ENCODE measurements at places on chromosomes 4 and X.
A peak's percentile ranks its signal among the peaks of the same experiment; 100 is the strongest.

- no peak for DNase-seq
Measured at GRCh38 chrX:100654261-100654660, 10.3 kb downstream of the SRPX2 start.

GRCh38 chrX:17818726-17819125 lies 42.4 kb downstream of the RAI2 start:
- no peak for DNase-seq

GRCh38 chr4:68466185-68466584 lies 18.9 kb downstream of the TMPRSS11E start:
- DNase-seq = no peak

DNA sequence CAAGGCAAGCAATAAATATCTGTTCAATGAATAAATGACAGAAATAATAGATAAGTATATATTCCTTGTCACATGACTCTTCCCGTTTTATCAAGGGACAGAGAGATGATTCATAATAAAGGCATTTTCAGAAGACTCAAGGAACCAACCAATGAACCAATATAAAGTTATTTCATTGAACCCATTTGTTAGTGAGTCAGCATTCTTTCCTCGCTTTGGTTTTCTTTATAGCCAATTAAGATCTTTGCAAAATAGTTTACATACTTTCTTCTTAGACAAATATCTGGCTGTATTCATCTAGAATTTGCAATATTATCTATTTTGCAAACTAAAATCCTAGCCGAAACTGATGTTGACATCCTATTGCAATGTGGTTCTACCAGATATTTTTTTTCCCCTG lies 269.4 kb downstream of the IL15 start:
- no peak for DNase-seq

- no peak for DNase-seq
Measured at GRCh38 chr4:111045992-111046391, 423.1 kb upstream of the PITX2 start.

DNA sequence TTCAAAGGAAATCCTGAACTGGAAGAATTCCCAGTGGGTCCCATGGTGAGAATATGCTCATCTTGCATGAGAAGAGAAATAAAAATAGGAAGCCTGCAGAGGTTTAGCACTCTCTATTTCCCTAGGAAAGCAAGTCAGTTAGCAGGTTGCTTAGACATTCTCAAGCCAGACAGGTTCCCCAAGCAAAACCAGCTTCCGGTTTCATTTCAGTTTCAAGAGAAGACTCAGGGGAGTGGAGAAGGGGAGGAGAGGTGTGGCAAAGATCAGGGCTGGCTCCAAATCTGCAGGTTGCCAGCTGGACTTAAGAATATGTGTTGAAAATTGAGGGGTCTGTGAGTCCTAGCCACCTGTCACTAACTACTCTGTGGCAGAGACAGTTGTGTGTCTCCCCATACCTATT lies 107.5 kb downstream of the CLNK start:
- no peak for DNase-seq

- DNase-seq = no peak
Measured at GRCh38 chrX:7086384-7086783, 61.1 kb upstream of the STS start.

DNA sequence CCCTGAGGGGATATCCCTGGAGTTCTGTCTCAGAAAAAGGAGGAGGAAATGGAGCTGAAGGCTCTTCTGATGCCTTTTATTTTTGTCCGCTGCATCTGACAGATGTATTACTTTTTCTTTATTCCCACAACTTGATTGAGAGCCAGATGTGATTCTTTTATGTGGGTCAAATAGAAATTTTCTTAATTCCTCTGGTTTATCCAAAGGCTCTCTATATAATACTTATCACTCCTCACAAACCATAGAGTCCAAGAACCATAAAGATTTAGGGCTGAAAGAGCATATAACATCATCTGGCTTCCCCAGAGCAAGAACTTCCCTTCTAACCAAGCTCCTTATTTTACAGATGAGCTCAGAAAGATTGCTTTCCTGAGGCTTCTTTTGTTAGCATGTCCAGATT lies 756.7 kb upstream of the FAM241A start:
- DNase-seq = no peak

- no peak for DNase-seq
Measured at GRCh38 chr4:156672492-156673305, 298.9 kb downstream of the PDGFC start.

DNA sequence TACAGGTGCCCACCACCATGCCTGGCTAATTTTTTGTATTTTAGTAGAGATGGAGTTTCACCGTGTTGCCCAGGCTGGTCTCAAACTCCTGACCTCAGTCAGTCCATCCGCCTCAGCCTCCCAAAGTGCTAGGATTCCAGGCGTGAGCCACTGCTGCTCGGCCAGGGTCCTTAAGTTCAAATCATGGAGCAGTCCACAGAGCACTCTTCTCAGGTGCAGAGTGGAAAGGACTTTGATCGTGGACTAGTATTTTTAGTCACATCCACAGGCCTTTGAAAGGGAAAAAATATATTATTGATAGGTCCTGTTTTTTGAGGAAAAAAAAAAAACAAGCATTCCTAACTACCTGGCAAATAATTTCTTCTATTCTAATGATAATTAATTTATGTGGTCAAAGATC lies 31.2 kb downstream of the GAB1 start:
- no peak for DNase-seq

GRCh38 chr4:155975511-155975910 lies 21.8 kb upstream of the CTSO start:
- DNase-seq = no peak

GRCh38 chrX:1264556-1264955 lies 4.1 kb upstream of the CSF2RA start:
- no peak for DNase-seq

DNA sequence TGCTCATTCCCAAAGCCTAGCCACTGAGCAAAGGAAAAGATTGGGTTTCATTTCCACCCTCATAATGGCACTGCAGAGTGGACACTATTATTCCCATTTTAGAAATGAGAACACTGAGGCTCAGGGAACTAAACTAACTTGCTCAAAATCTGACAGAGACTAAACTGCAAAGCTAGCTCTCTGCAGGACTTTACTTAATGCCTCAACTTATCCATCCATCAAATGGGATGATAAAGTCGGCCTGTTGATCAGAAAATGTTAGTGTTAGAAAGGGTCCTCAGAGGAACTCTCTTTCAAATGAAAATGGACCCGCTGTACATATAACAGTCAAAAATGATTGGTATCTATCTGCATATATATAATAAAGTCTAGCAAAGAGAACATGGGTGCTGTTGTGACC lies 186.8 kb downstream of the QDPR start:
- DNase-seq = no peak

GRCh38 chr4:41748571-41749475 lies at the start of gene PHOX2B:
Gene PHOX2B, minus strand, starts transcription at chr4:41748725. Its CDS starts 115 bp downstream, at chr4:41748610.
- no peak for DNase-seq

GRCh38 chrX:133437356-133437755 lies 22.1 kb upstream of the GPC4 start:
- no peak for DNase-seq

- no peak for DNase-seq
Measured at GRCh38 chrX:53050841-53051240, 2.3 kb downstream of the GPR173 start.

- no peak for DNase-seq
Measured at GRCh38 chr4:21011106-21011505, 310.8 kb downstream of the PACRGL start.

GRCh38 chr4:101282076-101282844 lies 65.1 kb downstream of the PPP3CA start:
- peak; percentile 31 for DNase-seq

- DNase-seq = no peak
Measured at GRCh38 chrX:85592980-85593379, 213.5 kb upstream of the POF1B start.
